Ovary (tissue), 10 donors: ENCODE measurements at places on chromosomes 5 and 9. TPM values are rescaled to one million over a fixed set of nuclear protein-coding genes. Genes with fewer than 3 reads are reported as not detected.

- DNase-seq: no peak
These were observed at the start of gene DOCK2 for GRCh38 chr5:169637085-169637548. TSS of gene DOCK2 (plus strand) at chr5:169637275. CDS start at chr5:169637327, 52 bp downstream.

DNA sequence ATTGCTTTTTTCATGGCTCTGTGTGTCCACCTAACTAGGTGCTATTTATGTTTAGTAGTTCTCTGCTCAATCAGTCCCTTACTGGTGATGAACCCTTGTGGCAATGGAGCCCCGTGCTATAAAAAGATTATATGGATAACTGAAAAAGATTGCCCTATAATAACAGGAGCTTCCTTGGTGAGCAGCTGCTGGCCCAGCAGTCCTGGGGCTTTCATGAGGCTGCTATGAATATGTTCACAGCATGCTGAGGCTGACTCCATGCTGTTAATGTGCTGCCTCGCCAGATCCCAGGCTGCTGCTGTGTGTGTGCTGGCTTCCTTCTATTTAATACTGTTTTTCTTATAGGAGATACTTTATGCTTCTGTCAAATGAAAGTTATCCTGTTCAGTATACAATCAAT, 357.5 kb downstream of the TAF11L14 start:
- no peak for DNase-seq

The GABRA1 gene
- not detected for total RNA-seq

DNA sequence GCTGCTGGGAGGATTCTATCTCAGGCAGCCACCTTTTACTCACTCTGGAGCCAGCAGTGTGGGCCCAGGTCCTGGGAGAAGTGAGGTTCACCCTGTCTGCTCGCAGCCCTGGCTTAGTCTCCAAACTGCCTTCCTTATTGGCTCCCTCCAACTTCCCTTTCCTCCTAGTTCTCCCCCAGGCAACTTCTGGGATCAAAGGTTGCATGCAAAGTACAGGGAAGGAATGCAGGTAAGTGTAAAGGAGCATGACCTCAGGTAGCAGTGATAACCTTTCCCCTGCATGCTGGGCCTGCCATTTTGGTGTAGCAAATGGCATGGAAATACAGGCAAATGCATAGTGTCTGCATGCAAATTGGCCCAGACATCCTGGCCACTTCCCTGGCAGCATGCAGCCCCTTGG, 53.8 kb upstream of the ARAP3 start:
- DNase-seq: no peak

- DNase-seq: no peak
These were observed 1.7 kb upstream of the TOR4A start for GRCh38 chr9:137275588-137276472.

GRCh38 chr5:37900692-37901091, 60.9 kb upstream of the GDNF start:
- DNase-seq: peak; percentile 84

GRCh38 chr5:68303754-68304420, 88.3 kb downstream of the PIK3R1 start:
- no peak for DNase-seq

DNA sequence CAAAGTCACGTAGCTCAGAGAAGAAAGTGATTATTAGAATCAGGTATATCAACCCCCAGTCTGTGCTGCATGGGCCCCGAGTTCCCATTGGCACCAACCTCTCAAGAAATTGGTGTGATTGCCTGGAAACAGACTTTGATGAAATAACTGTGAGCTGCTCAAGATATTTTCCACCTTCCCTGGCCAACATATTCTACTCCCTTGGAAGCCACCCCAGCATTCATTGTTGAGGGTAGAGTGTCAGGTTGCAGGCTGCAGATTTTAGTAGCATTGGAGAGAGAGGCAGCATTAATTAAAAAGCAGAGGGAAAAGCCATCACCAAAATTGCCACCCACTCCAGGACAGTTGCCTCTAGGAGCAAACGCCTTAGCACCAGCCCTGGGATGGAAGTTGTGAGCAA, 154.2 kb upstream of the TNPO1 start:
- DNase-seq: no peak

GRCh38 chr5:123297198-123297831, 125.9 kb downstream of the CEP120 start:
- no peak for DNase-seq

The LRRC26 gene
- total RNA-seq: not detected

The GABRA6 gene
- total RNA-seq: not detected

The IFNA21 gene
- not detected for total RNA-seq

The GARNL3 gene
- 29.3 TPM for total RNA-seq
